ENCODE measurements at places on chromosomes 13 and 19.

GRCh38 chr19:15587663-15588062 is 27.4 kb upstream of the CYP4F8 start:
- DNase-seq = no peak

- no peak for DNase-seq
These were observed 422.2 kb downstream of the KLF5 start for GRCh38 chr13:73480779-73481559.

GRCh38 chr19:51389143-51389542 is 1.2 kb downstream of the C19orf84 start:
- no peak for DNase-seq

DNA sequence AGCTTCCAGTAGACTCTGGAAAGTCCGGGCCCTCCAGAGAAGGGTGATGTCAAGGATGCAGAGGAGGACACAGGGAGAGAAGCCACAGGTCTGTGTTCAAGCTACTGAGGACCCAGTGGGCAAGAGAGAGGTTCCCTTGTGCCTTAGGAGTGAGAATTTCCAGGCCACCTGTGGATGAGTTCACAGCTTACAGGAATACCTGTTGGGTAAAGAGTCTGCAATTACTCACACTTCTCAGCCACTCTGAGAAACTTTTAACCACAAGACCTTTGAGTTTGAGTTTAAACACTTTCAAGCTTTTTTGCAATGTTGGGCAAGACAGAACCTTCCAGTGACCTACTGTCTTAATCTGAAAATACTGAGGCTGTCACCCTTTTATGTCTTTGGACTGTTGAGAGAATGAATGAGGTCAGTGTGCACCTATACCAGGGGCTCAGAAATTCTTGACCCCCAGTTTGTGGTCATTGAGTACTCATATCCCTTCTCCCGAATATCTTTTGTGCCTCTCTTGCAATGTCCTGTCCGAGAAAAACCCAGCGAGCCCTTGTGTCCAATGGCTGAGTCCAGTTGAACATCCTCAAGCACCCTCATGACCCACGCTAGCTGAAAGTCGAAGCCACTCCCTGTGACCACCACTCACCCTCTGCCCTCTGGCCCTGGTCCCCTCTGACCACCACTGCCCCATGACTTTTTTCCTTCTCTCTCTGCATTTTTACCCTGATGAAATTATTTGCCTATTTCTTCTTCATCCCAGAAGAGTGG is 368.5 kb upstream of the ZNF507 start:
- DNase-seq = no peak

DNA sequence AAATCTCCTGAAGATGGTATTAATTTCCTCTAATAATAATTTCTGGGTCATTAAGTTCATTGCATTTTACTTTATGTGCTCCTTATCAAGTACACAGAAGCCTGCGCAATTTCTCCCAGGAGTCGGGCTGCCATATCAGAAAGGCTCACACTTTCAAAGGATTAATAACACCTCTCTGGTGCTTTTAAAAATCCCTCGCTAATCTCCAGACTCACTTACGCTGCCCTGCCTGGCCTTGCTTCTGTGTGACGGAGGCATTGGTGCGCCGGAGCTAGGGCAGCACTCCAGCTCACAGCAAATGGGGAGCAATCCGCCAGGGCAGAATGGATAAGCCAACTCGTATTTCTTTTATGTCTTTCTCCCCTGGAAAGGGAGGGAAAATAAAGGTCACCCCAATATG is 300.8 kb downstream of the EFNB2 start:
- no peak for DNase-seq

GRCh38 chr19:14718522-14719116 is 28.8 kb downstream of the ZNF333 start:
- no peak for DNase-seq

GRCh38 chr13:22102271-22102670 is 431.4 kb downstream of the FGF9 start:
- DNase-seq = no peak

GRCh38 chr19:7351861-7352260 is 3.1 kb downstream of the ARHGEF18 start:
- DNase-seq = no peak

GRCh38 chr13:72788831-72789230 is 6.9 kb downstream of the PIBF1 start:
- DNase-seq = no peak

GRCh38 chr13:73844986-73845385 is 289.2 kb downstream of the KLF12 start:
- DNase-seq = no peak

DNA sequence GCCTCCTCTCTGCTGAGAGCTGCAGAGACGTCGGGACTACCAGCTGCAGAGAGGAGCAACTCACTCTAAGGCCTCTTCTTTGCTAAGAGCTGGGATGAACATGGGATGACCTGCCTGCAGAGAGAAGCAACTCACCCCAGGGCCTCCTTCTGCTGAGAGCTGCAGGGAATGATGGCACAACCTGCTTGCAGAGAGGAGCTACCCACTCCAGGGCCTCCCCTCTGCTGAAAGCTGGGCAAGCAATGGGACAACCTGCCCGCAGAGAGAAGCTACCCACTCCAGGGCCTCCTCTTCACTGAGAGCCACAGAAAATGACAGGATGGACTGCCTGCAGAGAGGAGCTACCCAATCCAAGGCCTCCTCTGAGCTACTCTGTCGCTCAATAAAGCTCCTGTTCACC is 6.9 kb upstream of the MLLT1 start:
- DNase-seq = no peak

DNA sequence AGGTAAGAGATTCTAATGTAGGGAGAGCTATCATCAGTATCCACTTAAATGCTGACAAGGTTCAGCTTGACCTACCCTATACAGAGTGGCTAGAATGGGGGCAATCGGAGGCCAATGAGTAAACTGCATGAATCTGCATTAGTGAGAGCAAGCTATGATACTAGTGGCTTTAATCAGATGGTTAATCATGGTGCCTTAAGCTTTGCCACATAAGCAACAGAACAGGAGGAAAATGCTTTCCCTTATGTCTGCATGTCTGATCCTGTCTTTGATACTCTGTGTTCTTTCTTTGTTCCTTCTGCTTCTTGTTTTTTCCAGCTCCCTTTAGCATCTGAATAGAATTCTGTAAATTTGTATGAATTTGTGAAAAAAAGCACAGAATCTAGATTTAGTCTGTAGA is 91.1 kb downstream of the WDFY2 start:
- no peak for DNase-seq

DNA sequence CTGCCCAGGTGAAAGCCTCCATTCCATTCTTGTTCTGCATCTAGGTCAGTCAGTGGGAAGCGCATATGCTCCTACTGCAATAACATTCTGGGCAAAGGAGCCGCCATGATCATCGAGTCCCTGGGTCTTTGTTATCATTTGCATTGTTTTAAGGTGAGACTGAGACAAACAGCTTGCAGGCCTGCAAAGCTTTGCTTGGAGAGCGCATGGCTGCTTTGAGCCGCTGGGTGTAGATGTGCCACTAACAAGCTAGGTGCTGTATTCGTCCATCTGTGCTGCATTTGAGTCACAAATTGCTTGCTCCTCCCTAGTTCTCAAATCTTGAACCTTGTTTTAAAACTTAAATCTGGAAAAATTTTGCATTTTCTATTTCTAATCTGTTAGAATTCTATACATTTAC is 219.1 kb downstream of the LMO7 start:
- DNase-seq = no peak

DNA sequence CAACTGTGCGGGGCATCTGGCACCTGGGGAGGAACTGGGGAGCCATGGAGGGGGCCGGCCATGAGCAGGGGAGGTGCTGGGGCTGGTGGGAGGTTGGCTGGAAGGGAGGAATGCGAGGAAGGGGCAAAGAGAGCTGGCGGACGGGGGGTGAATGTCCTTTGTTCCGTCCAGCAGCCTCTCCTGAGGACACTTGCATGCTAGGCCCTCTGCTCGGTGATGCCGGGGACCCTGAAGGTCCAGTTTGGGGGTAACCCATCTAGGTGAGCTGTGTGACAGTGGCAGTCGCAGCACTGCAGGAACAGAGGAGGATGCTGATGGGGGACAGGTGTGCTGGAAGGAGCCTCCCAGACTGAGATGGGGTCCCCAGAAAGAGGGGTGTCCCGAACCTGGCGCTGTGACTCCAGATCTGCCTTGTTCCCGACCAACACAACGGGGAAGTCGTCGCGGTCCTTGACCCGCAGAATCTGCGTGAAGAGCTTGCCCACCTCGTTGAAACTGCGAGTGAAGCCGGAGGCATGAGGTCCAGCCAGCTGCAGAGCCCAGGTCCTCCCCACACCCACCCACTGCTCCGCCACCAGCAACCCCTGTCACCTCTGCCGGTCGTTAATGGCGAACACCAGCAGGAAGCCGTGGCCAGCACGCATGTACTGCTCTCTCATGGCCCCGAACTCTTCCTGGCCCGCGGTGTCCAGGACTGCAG is 3.6 kb downstream of the RRAS start:
- no peak for DNase-seq

- DNase-seq = no peak
These were observed 636.1 kb upstream of the GPC6 start for GRCh38 chr13:92590503-92590908.

DNA sequence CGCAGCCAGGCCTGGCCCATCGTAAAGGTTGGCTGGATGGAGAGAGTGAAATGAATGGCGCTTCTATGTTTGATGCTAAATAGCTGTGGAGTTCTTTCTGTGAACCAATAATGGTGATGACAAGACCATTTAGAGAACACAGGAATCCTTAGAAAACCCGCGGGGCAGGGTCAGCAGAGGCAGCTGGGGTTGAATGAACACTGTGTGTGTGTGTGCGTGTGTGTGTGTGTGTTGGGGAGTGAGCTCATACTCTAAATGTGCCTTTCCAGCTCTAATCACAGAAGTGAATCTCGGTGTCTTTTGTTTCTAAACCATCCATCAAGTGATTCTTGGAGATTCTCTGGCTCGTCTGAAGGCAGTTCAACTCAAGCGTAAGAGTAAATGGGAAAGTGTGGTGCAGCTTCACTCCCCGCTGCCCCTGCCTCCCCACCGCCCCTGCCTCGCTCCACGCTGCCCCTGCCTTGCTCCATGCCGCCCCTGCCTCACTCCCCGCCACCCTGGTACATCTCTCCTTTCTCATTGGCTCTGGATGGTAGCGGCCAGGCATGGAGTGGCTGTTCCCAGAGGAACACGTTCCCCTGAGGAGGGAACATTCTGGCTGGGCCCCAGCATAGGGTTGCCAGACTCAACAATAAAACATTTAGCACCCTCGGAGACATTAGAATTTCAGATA is 21.2 kb downstream of the TMPRSS9 start:
- DNase-seq = no peak

DNA sequence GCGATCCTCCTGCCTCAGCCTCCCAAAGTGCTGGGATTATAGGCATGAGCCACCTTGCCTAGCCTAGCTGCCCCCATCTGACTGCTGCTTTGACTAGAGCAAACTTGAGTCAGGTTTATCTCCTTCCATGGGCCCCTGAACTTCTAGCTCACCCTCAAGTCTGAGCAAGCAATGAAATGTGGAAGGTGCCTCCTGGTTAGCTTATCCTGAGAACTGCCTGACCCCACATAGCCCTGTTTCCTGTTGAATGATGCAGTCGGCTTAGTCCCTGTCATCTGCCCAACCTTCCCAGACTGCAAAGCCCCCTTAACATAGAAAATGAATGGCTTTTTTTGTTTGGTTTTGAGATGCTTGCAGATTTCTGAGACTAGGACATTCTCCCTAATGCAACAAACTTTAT is 8.9 kb upstream of the TMEM160 start:
- no peak for DNase-seq

DNA sequence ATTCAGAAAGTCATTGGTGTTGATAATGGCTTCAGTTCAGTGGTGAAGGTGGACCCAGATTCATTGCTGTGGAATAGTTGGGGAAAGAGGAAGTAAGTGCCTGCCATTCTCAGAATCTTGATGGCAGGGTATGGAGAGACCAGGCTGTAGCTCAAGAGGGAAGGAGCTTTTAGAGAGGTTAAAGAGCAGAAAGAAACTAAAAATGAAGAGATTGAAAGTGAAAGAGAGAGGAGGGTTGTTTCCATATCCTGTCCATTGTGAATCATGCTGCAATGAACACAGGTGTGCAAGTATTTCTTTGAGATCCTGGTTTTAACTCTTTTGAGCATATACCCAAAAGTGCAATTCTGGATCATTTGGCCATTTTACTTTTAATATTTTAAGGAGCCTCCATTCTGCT is 12.5 kb downstream of the GJB6 start:
- DNase-seq = no peak

DNA sequence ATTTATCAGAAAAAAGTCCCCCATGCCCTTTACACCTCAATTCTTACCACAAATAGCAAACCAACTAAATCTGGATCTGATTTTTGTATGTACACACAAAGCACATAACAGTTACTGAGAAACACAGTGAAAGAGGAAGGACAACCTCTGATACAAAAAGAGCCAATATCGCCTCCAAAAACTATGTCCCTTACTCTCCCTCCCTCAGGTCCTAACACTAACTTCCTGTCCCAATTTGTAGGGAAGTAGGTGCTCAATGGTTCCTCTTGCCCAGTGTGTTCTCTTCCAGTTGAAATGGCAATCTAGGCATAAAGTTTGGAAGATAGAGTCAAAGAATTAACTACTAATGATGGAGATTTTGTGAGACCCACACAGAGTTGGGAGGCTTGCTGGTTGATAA is 15.8 kb upstream of the FPR3 start:
- DNase-seq = no peak

DNA sequence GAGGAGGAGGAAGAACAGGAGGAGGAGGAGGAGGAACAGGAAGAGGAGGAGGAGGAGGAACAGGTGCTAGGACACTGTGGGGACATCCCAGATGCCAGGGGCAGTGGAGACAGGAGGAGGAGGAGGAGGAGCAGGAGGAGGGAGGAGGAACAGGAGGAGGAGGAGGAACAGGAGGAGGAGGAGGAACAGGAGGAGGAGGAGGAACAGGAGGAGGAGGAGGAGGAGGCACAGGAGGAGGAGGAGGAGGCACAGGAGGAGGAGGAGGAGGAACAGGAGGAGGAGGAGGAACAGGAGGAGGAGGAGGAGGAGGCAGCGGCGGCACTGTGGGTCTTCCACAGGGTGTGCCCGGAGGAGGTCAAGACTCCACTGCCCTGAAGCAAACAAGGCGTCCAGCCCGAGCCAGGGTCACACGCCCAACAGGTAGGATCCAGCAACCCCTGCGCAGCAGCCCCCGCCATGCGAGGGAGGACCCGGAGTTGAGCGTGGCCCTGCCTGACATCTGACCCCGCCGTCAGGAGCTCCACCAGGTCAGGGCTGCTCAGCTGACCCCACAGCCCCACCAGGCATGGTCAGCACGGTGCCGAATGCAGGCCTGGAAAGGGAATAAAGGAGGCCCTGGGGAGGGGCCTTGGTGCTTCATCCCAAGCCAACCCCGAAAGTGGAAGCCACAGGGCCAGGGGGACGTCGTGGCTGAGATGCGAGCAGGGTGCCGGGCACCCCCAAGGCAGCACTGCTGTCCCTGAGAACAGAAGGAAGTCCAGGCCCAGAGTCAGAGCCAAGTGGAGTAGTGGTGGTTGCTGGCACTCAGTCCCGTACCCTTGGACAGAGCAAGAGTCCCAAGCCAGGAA is 9.2 kb downstream of the SBNO2 start:
- no peak for DNase-seq

DNA sequence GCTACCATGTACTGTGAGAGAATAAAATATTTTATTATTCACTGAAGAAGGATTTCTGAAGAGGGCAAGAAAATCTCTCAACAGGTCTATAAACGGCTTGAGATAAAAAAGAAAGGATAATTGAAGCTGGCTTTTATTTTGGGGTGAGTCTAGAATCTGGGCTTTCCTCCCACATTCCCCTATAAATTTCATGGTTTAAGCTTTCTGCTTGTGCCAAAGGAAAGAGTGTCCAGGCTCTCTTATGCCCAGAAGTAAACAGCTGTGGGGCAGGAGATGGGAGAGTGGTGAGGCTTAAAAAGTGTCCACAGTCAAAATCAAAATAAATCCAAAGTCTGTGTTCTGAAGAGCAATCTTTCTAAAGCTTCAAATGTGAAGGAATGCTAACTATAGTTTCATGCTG is 942.2 kb upstream of the MIR17HG start:
- DNase-seq = no peak
